ENCODE measurements at places on chromosomes 3 and 15. TPM values are rescaled to one million over a fixed set of nuclear protein-coding genes. Genes with fewer than 3 reads are reported as not detected.

DNA sequence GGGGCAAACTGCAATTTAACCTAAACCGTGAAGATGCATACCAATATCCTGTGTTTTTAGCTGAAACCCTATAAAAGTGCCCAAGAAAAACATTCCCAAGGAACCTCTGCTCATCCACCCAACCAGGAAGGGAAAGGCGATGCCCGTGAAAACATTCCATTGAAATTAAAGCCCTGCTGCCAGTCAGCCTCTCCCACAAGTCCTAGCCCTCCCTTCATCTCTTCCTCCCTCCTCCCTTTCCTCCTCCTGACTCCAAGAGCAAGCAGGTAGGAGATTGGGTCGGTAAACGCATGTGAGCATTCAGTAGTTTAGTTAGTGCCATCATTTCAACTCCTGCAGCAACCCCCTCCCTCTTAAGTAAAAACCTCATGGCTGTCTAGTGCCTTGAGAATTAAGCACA is 27.7 kb downstream of the HES1 start:
- no peak for DNase-seq

- DNase-seq: no peak
These were observed 4.0 kb downstream of the ITPR1 start for GRCh38 chr3:4497005-4497692.

- DNase-seq: no peak
These were observed 174.5 kb downstream of the MEIS2 start for GRCh38 chr15:36925653-36926426.

- peak; percentile 44 for DNase-seq
These were observed 17.6 kb upstream of the LINGO1 start for GRCh38 chr15:77650265-77650664.

- DNase-seq: peak; percentile 74
These were observed at the start of gene THSD4 for GRCh38 chr15:71114887-71115566. TSS of gene THSD4 (plus strand) at chr15:71115471.

- no peak for DNase-seq
These were observed 134.2 kb downstream of the LIPC start for GRCh38 chr15:58566029-58566428.

Gene NRG4
- total RNA-seq: 0.05 TPM

Gene ADGRG7
- total RNA-seq: not detected

Gene SLCO2A1
- total RNA-seq: 10.7 TPM

Gene AHSG
- not detected for total RNA-seq

Gene SLC9C1
- total RNA-seq: 0.85 TPM

Gene CD80
- 0.17 TPM for total RNA-seq

Gene ANKRD34C
- not detected for total RNA-seq

Gene TRNT1
- total RNA-seq: 27.6 TPM
